ENCODE measurements at places on chromosomes 12 and 14.

GRCh38 chr14:94517641-94518257 is 8.5 kb upstream of the SERPINA12 start:
- no peak for DNase-seq

GRCh38 chr12:129409281-129409680 is 494.5 kb downstream of the TMEM132D start:
- DNase-seq, result no peak

DNA sequence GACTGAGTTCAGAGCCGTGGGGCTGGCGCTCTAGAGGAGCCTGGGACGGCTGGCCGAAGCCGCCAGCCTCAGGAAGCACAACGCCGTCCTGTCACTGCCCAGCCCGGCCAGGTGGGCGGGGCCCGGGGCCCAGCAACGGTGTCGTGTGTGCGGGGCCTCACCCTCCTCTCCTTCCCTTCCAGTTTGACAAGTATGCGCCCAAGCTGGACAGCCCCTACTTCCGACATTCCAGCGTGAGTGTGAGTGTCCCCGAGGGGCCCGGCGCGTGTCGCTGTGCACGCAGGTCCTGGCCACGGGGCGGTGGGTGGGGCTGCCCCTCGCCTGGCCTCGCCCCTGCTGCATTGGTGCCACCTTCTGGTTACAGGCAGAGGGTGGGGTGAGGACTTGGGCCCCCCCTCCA is 38.3 kb downstream of the LRCOL1 start:
- DNase-seq, result no peak

GRCh38 chr12:77060883-77061240 is 4.5 kb downstream of the E2F7 start:
- DNase-seq, result no peak

DNA sequence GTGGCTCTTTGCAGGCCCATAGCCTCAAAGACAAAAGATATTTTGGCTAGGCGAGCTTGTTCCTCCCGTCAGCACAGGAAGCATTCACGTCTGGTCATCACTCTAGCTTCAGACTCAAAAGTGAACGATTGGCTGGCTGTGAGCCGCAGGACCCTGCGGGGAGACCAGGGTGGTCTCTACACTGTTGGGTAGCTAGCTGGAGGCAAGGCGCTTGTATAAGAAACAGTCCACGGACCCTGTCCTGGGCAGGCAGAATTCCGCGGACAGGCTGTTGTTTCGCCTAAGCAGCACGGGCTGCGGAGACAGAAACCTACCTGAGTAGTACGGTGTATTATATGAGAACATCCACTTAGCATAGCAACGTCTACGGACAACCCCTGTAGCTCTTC is 29.6 kb downstream of the WBP11 start:
- no peak for DNase-seq

All from NCI-H1105 (cell line).